ENCODE measurements at places on chromosomes 2 and 18. TPM values are rescaled to one million over a fixed set of nuclear protein-coding genes. Genes with fewer than 3 reads are reported as not detected.

GRCh38 chr2:54535599-54536195 is 79.6 kb downstream of the SPTBN1 start:
- H3K27ac ChIP-seq = no peak overlapping the region
- H3K36me3 ChIP-seq = no peaks in the 10 kb centered on the region
- DNase-seq = no peak
- H3K4me1 ChIP-seq = peaks cover 6% of the 10 kb centered on the region
- H3K27me3 ChIP-seq = peaks cover 9% of the 10 kb centered on the region

ANKRD30B gene
- not detected for total RNA-seq

DNA sequence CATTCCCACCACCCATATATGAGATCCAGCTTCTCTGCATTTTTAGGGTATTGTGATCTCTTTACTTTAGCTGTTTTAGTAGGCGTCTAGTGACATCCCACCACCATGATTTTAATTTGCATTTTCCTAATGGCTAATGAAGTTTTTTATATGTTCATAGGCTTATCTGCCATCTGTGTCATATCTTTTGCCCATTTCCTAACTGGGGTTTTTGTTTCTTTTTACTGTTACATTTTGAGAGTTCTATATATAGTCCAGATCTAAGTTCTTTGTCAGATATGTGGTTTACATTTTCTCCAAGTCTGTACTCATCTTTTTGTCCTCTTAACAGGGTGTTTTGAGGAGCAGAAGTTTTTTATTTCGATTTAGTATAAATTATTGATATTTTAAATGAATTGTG is 39.6 kb downstream of the PTPN2 start:
- H3K27ac ChIP-seq = peak overlapping the region; percentile 75
- H3K27me3 ChIP-seq = no peaks in the 10 kb centered on the region
- DNase-seq = no peak
- H3K36me3 ChIP-seq = peaks cover 41% of the 10 kb centered on the region
- peaks cover 89% of the 10 kb centered on the region for H3K4me1 ChIP-seq

- no peak overlapping the region for H3K27ac ChIP-seq
- DNase-seq = no peak
- no peaks in the 10 kb centered on the region for H3K27me3 ChIP-seq
- peaks cover 7% of the 10 kb centered on the region for H3K4me1 ChIP-seq
- H3K4me3 ChIP-seq = no peak overlapping the region
- peaks cover 46% of the 10 kb centered on the region for H3K36me3 ChIP-seq
Observed at GRCh38 chr2:127324635-127325034, 30.7 kb upstream of the ERCC3 start.

DNA sequence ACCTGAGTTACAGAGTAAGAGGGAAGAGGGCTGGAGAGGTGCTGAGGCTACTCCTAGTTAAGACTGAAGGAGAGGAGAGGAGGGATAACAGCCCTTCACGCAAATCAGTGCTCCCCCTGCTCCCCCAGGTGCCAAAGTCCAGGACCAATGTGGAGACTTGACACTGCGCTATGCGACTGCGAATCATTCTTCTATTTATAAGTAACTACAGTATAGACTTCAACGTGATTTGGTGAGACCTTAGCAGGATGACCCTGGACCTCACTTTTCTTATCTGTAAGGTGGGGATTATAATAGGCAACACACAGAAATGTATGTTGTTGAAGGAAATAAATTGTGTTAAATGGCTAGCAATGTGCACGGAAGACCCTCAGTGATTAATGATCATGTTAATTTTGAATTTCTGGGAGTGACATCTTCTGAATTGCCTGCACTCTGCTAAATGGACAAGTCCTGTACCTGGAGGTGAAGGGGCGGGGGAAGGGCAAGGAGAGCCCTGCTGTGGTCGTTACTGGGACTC is 11.0 kb downstream of the EN1 start:
- peak overlapping the region; percentile 40 for H3K27ac ChIP-seq
- H3K4me3 ChIP-seq = peak overlapping the region; percentile 21
- H3K27me3 ChIP-seq = peaks cover 74% of the 10 kb centered on the region

REG3G gene
- total RNA-seq = not detected

DNA sequence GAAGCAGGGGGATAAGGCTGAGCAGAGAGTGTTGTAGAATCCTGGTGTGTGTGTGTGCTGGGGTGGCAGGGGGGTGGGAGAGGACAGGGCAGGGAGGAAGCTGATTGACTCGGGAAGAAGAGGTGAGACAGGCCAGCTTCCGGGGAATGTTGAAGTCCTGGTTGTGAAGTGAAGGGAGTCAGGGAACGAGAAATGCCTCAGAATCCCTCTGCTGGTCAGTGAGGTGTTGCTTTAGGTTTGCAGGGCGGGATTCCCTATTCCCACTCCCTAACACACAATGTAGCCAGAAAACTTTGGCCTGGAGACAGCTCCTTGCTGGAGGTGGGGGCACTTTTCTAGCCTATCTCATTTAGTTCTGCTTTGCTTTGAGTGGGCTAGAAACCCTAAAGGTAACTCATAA is 265.1 kb downstream of the HAUS1 start:
- H3K4me3 ChIP-seq = no peak overlapping the region
- H3K27me3 ChIP-seq = peaks cover 8% of the 10 kb centered on the region
- no peaks in the 10 kb centered on the region for H3K36me3 ChIP-seq
- DNase-seq = no peak

CUL3 gene
- 103 TPM for total RNA-seq

GRCh38 chr2:1808981-1809422 is 64.7 kb upstream of the PXDN start:
- no peaks in the 10 kb centered on the region for H3K4me1 ChIP-seq
- H3K4me3 ChIP-seq = no peak overlapping the region
- H3K27me3 ChIP-seq = no peaks in the 10 kb centered on the region
- H3K27ac ChIP-seq = no peak overlapping the region
- no peak for DNase-seq

- no peak for DNase-seq
- H3K27me3 ChIP-seq = peaks cover 3% of the 10 kb centered on the region
- no peak overlapping the region for H3K27ac ChIP-seq
- peaks cover 1% of the 10 kb centered on the region for H3K36me3 ChIP-seq
- peaks cover 94% of the 10 kb centered on the region for H3K4me1 ChIP-seq
Observed at GRCh38 chr2:8307606-8308180, 374.2 kb upstream of the ID2 start.

PRADC1 gene
- 18.6 TPM for total RNA-seq
